ENCODE measurements at places on chromosomes 16 and 17.
A peak's percentile ranks its signal among the peaks of the same experiment; 100 is the strongest.

- no peak for DNase-seq
Measured at GRCh38 chr17:12395733-12396354, 269.8 kb upstream of the MYOCD start.

DNA sequence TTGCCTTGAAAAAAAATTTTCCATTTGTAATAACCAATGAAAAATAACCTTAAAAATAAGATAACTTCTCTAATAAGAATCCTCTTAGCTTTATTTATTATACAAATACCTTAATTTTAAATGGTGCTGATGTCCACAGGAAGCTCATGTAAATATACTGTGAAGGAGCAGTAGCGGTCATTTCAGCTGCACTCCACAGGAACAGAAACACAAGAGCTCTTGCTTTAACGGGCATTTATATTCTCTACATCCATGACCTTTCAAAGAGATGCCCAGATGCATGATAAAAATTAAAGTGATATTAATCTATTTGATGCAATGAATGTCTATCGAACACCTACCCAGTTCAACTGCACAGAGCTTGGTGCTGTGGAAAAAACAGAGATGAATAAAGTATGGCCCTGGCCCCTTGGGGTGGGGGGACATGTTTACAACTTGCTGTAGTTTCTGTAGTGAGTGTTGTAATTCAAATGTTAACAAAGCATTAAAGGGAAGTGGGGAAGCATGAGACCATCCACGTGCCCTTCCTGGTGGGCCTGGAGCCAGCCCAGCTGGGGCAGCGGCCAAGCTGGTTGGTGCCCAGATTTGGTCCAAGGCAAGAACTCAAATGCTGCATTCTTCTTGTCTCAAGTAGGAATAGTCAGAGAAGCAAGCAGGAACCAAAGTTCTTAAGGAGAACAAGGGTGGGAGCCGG lies 47.9 kb downstream of the IQCK start:
- peak; percentile 94 for DNase-seq

- no peak for DNase-seq
Measured at GRCh38 chr16:75101635-75102034, 14.9 kb downstream of the LDHD start.

- DNase-seq = no peak
Measured at GRCh38 chr17:32757963-32758362, 119.0 kb downstream of the MYO1D start.

GRCh38 chr16:11290102-11290893 lies 9.2 kb upstream of the PRM1 start:
- no peak for DNase-seq

Measured in amygdala (tissue), 56 donors.